ENCODE measurements at places on chromosomes 6 and 20.

- no peak for DNase-seq
Observed at GRCh38 chr20:64055396-64055892, 6.0 kb upstream of the SOX18 start.

- no peak for DNase-seq
Observed at GRCh38 chr6:24195836-24196597, 70.0 kb downstream of the NRSN1 start.

GRCh38 chr6:77502981-77503380 lies 39.7 kb upstream of the HTR1B start:
- DNase-seq: no peak

DNA sequence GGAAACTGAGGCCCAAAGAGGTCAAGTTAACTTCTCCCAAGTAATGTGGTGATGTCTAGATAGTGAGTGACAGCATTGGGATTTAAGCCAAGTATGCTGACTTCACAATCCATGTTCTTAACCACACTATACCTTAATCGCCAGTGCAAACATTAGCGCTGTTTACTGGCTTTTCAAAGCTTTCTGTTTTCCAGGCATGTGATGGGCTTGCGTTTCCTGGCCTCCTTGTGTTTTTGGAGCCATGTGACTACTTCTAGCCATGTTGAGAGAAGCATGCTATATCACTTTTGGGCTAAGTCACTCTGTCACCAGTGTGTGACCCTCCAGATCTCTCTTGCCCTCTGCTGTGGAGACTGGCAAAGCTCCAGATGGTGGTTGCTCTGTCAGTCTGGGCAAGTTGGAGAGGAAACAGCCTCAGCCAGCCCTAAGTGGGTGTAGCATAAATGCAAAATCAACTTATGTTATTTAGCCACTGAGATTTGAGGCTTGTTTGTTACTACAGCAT lies 76.9 kb downstream of the ANKRD6 start:
- no peak for DNase-seq

- no peak for DNase-seq
Observed at GRCh38 chr6:13053006-13053461, 275.3 kb downstream of the TBC1D7 start.

GRCh38 chr20:8527998-8528723 lies 396.1 kb downstream of the PLCB1 start:
- no peak for DNase-seq

DNA sequence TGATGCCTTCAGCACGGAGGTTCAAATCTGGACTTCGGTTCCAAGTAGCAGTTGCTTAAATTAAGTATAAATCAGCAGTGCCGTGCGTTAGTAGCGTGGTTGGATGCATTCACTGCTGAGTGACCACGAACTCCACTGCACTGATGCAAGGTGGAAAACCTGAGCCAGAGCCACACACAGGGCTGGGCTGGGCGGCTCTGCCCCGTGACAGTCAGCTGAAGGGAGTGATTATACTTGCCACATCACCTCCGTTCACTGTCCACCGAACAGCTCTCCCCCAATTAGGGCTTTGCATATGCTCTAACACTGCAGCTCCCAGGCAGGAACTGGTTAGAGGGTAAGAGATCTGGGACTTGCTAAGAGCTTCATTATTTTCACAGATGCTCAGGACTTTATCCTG lies 22.2 kb downstream of the PPP1R3G start:
- no peak for DNase-seq

DNA sequence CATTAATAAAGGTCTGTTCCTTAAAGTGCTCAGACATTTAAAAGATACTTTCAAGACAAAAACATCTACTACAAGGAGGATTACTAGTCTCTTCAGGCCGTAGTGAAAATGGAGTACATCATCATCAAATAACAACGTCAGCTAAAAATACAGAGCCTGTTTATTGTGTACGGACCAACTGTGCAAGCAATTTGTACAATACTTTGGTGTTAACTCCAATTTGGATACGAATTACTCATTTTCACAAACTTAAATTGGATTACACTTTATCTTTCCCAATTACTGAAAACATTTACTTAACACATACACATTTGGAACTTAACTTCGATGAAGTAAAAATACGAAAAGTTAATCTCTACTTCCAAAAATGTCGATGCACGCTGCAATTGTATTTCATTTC lies 802 bp downstream of the CYP39A1 start:
- no peak for DNase-seq

All from omental fat pad (tissue), 4 donors.